ENCODE measurements at places on chromosomes 16 and 17.

DNA sequence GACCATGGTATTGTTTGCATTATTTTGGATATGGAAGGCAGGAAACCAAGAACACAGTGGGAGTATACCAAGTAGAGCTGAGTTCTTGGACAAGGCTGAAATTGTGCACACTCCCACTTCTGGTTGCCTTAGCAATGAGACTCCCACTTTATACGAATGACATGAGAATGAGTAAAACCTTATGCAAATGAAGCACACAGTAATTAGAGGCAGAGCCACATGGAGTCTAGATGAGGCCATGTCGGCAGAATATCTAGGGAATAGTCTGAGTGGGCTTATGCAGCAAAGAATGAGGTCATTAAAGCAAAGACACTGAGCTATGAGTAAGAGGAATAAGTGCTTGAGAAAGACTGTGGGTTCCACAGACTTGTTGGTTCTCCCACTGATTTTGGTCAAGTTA is 178.7 kb downstream of the GRIN2A start:
- DNase-seq: no peak

DNA sequence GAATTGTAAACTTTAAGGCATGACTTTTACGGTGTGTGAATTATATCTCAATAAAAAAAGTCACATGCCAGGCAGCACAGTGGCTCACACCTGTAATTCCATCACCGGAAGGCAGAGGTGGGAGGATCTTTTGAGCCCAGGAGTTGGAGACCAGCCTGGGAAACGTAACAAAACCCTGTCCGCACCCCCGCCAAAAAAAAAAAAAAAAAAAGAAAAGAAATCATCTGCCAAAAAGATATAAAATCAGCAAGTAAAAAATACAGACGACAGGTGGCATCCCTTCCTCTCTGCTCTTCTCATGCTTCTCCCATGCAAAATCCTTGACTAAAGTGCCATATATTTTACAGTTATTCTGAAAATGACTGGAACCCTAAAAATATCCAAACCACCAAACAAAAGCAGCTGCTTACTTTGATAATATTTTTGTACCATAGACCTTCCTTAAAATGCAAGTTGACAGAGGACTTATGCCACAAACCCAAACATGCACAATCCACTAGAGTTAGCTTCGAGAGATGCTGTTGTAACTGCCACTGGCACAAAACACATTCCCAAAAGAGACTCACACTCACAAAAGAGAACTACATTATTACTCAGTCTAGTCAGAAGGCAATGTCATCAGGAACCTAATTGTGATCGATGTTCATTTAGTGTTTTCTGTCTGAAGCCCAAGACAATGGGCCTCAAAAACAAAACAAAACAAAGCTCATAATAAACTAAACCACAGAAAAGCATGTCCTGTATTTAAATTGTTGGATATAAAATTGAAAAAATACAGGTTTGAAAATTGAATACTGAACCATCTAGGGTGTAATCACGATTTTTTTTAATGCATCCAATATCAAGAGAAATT is 2.4 kb downstream of the CRLF3 start:
- no peak for DNase-seq

GRCh38 chr17:10192461-10192860 is 5.9 kb downstream of the GAS7 start:
- DNase-seq: no peak

DNA sequence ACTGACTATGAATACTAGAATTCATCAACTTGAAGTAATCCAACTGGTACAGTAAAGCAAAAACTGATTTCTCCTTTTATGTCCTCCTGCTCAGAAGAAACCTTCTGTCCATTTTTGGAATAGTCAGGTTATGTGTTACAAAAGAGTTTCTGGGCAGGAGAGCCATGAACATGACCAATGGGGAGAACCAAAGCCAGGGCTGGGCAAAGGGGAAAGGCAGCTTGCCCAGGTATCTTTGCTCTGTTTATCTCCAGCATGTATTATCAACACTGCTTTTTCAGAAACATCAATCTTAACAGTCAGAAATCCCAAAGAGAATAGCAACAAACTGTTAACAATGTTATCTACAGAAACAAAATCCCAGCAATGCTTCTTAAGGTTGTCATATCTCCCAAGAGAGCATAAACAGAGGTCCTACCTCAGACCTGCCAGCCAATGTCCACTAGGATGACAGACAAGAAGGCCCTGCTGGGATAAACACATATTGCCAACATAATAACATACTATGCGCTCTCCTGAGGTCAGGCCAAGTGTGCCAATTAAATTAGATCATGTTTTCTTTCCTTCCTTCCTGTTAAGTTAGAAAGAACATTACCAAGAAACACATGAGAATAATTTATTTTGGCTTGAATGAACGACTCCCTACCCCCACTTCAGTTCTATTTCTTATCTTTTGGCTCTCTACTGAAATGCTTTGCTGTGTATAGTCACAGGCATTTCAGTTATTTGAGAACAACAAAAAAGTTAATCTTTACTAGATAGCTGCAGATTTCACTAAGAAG is 28.0 kb downstream of the BLMH start:
- DNase-seq: no peak

DNA sequence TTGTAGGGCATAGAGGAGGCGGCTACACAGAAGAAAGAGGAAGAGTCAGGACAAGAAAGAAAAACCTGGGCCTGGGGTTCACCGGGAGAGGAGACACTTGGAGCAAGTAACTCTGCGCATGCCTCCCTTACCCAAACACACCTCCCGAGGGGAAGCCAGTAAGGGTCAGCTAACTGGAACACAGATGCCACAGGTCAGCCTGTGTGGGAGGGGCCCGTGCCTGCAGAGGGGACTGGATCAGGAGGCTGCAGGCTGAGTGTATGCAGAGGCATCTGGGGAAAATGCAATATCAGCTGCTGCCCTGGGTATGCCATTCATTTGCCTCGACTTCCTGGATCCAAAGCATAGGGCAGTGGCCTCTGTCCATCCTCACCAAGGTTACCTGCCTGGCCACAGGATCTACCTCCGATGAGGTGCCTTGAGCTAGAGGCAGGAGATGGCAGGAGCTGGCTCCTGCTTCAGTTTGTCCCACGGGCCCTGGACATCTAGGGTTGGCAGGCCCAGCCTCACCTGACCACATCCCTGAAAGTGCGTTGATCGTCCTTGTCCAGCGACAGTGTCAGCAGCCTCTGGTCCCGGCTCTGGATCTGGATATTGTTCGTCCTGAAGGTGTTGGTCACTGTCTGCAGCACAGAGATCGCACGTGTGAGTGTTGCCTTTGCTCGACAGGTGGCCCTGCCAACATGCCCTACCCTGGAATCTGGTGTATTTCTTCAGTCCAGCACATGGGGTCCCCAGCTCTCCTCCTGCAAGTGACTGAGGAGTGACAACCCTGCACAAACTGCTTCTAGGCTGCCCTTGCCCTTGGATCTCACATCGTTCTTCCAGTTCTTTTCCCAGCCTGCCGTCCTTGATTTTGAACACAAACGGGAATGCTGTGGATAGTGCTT is 4.6 kb upstream of the MFSD6L start:
- DNase-seq: no peak

- no peak for DNase-seq
Observed at GRCh38 chr17:34024386-34024785, 230.7 kb upstream of the CCL2 start.

DNA sequence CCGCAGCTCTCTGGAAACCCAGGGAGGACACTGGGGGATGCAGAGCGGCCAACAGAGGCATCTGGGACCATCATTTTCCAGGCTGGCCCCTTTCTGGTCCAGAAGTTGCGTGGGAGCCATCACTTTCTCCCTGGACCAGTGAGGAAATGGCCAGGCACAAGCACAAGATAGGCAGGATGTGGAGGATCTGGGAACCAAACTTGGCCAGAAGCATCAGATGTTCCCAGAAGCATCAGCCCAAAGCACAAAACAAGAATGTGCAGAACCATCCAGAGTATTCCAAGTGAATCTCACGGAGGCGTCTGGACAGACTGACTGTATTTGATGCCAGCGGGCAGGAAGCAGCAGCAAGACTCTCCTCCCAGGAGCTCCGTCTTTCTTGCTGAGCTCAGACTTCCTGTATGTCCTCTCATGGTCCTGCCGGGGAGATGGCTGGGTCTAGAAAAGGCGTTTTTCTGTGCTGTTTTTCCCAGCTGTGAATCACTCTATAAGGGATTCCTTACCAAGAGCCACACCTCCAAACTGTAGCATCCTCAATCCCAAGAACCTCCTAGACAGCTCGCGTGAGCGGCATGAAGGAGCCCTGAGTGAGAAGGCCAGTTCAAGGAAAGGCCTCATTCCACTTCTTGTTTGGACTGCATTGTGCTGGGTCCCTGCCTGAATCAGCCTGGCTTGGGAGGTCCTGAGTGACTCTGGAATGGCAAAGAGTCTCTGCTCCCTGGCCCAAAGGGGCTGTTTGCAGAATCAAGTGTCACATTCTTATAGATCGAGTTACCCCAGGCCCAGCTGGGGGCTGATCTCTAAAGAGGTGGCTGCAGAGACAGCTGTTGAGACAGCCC is 49.5 kb upstream of the MTSS2 start:
- DNase-seq: no peak

DNA sequence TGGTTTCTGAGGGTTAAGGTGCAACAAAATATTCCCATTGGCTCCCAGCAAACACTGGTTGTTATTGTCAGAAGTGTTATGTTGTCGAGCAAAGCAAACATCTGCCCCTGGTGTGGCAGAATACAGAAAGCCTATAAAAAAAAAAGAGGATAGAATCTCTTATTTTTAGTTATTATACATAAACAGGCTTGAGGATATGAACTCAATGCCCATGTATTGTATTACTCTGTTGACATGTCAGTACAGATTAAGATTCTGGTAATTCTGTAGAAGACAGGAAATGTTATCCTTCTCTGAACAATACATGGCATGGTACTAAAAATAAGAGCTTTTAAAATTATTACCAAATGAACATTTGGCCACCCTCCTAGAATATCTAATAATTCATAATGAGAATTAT is 73.7 kb downstream of the CA4 start:
- no peak for DNase-seq

DNA sequence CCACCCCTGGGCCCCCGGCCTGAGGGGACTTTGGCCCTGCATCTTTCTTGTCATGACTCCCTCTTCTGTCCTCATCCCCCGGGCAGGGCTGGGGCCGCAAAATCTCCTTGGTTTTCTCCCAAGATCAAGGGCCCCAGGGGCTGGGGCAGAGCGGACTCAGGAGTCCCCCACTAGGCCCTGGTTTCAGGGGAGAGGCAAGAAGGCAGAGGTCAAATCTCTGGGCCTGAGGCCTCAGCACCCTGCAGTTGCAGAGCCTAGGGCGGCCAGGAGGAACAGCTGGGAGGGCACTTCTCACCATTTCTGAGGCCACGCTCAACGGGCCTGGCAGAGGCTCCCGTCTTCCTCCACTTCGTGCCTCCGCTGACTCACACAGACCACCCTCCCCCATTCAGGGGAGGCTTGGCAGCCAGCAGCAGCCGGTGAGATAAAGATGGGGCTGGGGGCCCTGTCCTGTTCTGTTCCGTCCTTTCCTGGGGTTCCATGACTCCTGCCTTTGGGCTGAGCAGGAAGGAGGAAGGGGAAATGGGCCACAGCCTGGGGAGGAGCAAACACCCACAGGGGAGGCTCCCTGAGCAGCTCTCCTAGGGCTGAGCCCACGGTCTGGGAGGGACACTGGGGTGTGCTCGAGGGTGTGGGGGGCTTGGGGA is 12.4 kb downstream of the ZSCAN10 start:
- DNase-seq: no peak

- DNase-seq: peak; percentile 39
Observed at GRCh38 chr17:82709024-82709675, 7.4 kb upstream of the FN3KRP start.

DNA sequence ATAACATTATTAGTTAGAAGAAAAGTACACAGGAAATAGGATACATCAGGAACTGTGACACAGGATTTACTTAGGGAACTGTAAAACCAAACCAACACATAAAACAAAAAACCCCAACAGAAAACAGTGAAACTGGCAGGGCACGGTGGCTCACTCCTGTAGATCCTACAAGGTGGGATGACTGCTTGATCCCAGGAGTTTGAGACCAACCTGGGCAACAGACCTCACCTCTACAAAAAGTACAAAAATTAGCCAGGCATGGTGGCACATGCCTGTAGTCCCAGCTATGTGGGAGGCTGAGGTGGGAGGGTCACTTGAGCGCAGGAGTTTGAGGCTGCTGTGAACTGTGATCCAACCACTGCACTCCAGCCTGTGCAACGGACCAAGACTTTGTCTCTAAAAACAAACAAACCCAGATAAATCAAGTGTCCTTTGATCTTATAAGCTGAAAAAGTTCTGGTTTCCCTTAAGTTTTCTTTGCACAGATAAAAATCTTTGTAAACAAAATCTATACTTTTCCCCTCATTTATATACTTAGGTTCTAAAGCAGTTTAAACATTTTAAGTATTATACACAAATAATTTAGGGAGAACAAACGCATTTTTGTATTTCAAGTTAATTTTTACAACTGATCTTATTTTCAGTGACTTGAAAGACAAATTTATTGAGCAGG is 111.5 kb upstream of the TOB1 start:
- no peak for DNase-seq

- DNase-seq: no peak
Observed at GRCh38 chr17:74738051-74738996, 1.3 kb downstream of the RAB37 start.

- no peak for DNase-seq
Observed at GRCh38 chr16:67517661-67518423, 10.8 kb upstream of the RIPOR1 start.

DNA sequence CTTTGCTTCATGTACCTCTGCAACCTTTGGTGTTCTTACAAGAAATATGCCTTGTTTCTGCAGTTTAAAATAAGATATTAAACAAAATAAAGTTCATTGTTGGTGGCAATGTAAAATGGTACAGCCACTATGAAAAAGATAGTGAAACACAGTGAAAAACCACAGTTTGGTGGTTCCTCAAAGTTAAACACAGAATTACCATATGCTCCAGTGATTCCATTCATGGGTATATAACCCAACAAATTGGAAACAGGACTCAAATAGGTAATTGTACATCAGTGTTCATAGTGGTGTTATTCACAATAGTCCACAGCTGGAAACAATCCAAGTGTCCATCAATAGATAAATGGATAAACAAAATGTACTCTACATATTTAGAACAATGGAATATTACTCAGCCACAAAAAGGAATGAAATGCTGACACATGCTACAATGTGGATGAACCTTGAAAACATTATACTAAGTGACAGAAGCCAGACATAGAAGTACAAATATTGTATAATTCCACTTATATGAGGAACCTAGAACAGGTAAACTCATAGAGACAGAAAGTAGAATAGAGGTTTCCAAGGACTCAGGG is 49.2 kb downstream of the CUEDC1 start:
- no peak for DNase-seq

- DNase-seq: no peak
Observed at GRCh38 chr16:48295488-48296281, 48.3 kb upstream of the ABCC11 start.

DNA sequence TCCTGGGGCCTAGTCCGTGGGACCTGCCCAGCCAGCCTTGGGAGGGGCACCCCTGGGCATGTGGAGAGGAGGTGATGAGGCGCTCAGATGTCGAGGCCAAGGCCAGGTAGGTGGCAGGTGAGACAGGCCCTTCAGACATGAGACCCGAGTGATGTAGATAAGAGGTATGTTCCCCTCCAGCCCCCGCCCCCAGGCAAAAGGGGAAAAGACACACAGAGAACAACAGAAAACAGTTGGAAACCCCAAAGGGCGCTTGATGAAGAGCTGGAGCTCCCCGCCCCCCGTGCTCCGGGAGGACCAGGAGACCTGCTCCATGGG is 95.4 kb upstream of the CBX4 start:
- DNase-seq: no peak

Measured in H54 (cell line).